ENCODE measurements at places on chromosomes 12 and 14.

DNA sequence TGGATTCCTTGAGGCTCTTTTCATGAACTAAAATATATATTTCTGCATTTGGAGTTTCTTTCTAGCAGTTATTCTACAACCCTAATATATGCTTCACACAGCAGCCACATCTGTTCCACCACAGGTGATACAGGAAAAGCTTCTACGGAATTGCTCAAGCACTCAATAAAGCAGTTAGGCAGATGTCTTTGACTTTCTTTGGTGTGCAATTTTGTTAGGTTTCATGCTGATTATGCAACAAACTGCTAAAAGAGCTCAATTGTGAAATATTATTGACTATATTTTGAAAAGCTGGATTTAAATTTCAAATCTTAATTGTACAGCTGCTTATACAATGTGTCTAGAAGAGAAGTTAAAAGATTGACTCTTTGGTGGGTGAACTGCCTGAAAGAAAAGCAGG lies 1055.6 kb upstream of the FBXO33 start:
- no peak for DNase-seq

DNA sequence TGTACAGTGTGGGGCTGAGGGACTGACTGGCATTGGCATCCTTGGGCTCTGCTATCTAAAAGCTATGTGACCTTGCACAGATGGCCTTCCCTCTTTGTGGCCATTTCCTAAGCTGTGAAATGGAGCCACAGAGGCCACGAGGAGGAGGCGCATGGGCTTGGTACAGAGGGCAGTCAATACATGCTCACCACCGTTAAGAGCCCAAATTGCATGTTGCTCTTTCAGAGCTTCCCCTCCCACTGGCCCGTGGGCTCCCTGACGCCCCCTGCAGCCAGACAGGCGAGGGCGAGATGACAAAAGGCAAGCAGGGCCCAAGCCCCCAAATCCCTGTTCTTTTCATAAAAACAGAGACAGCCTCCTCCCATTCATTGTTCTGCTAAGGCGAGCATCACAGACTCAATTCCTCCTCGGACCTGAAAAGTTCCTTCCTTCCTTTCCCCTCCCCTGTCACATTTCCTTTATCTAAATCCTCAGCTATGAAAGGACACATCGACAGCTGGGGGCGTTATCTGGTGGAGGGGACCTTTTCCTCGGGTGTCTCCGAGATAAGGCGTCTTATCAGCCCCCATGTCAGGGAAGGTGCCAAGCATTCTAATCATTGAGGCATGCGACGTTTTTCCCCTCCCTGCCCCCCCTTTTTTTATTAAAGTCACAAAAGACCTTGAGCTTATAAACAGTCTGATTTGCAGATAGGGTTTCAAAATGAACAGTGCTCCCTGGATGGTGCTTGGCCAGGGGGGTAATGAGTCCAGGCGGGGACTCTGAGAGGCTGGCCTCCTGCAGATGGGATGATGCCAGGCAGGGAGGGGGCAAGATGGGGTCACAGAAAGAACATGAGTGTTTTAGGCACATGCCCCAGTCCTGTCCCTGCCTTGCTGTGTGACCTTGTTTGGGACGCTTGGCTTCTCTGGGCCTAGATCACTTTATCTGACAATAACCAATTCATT lies 26.4 kb downstream of the FAM222A start:
- no peak for DNase-seq

DNA sequence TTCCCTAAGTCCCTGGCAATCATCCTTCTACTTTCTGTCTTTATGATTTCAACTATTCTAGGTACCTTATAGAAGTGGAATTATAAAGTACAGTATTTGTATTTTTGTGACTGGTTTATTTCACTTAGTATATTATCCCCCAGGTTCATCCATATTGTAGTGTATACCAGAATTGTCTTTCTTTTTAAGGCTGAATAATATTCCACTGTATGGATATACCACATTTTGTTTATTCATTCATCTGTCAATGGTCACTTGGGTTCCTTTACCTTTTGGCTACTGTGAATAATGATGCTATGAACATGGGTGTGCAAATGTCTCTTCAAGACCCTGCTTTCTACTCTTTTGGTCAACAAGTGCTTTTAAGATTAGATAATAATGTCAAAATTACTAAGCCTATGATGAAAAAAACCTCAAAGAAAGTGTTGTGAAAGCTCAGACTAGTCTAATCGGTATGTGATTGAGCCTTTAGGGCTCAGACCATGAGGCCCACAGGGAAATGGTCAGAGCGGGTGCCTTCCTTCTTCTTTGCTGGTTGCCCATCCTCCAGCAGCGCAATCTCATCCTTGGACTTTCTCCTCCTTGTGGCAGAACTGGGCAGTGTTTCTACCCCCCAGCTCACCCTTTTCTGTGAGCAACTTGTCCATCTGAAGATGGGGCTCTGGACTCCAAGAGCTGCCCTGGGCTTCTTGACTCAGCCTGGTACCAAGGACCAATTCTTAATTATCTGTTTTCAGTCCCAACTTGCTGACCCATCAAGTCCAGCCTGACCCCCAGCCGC lies 105.4 kb downstream of the TTC8 start:
- DNase-seq = no peak

DNA sequence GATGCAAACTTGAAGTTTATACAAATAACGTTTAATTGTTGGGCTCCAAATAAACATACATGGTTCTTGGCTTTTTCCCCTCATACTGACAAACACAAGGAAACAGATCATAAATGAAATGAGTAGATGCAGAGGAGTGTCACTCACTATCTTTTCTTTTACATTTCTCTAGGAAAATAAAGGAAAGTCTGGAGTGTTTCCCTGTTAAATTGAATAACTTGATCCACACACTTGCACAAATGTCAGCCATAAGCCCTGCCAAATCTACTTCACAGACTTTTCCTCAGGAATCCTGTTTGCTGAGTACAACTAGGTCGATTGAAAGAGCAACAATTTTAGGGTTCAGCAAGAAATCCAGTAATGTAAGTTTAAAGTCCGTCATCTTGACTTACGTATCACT lies 175.3 kb downstream of the PLCZ1 start:
- no peak for DNase-seq

DNA sequence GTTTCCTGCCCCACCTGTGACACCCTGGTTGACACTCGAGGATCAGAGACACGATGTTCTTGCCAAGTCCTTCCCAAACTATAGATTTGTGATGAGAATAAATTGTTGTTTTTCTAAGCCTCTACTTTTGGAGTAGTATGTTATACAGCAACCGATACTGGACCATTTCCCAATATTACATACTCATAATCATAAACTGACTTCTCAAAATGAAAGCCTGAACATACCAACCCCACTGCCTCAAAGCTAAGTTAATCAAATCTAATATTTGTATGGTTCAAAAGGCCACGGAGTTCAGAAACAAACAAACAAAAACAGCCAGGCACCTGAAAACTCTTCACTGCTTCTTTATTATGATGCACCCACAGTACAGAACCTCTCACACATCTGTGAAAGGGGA lies 52.3 kb upstream of the GPHB5 start:
- DNase-seq = no peak

DNA sequence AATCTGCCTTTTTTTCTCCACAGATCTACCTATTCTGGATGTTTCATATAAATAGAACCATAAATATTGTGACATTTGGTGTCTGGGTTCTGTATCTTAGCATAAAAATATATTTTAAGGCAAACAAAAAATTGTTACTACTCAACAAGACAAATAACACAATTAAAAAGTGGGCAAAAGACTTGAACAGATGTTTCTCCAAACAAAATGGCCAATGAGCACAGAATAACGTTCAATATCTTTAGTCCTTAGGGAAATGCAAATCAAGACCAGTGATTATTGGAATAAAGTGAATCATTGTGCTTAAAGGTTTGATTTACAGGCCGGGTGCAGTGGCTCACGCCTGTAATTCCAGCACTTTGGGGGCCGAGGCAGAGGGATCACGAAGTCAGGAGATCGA lies 1331.3 kb downstream of the AACS start:
- no peak for DNase-seq

GRCh38 chr14:37144729-37145363 lies 27.6 kb downstream of the SLC25A21 start:
- DNase-seq = no peak
